ENCODE measurements at places on chromosomes 6 and 20. TPM values are rescaled to one million over a fixed set of nuclear protein-coding genes. Genes with fewer than 3 reads are reported as not detected.

DNA sequence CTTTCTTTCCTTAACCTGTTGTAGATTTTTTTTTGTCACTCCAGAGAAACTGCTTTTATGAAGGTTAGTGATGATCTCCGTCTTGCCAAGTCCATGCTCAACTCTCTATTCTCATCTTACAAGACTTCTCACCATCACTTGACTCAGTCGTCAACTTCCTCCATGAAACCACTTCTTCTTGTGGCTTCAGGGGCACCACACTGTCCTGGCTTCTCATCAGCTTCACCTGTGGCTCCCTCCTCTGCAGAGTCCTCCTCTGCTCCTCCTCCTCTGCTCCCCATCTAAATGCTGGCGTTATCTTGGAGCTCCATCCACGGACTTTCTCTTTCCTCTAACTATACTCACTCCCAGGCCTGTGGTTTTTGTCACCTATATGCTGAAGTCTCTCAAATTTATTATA is 187.5 kb downstream of the BACH2 start:
- H3K36me3 ChIP-seq: no peaks in the 10 kb centered on the region
- DNase-seq: no peak
- no peaks in the 10 kb centered on the region for H3K27me3 ChIP-seq

- H3K27me3 ChIP-seq: peaks cover 15% of the 10 kb centered on the region
- no peaks in the 10 kb centered on the region for H3K36me3 ChIP-seq
- H3K4me3 ChIP-seq: no peak overlapping the region
- no peak for DNase-seq
Observed at GRCh38 chr20:57106030-57106682, 160.3 kb downstream of the BMP7 start.

DNA sequence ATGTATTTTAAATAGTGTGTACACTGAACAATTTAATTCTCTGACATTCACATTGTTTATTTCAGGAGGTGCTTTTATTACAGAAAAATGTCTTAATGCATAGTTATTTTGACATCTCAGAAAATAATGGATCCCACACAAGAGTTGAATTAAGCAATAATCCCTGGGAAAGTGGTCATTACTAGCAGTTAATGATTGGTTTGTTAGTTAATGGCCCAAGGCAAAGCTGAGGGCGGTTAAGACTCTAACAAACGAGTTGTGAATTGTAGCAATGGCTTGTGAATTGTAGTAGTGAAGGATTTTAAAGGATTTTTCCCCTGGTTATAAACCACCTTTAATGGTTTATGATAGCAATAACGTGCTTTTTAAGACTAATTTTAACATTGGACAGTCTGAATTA is 1316.0 kb upstream of the GJE1 start:
- no peaks in the 10 kb centered on the region for H3K27me3 ChIP-seq
- no peaks in the 10 kb centered on the region for H3K4me1 ChIP-seq
- no peaks in the 10 kb centered on the region for H3K36me3 ChIP-seq
- H3K27ac ChIP-seq: no peak overlapping the region
- DNase-seq: no peak

GRCh38 chr6:7727086-7727945 is 1.4 kb downstream of the BMP6 start:
- peaks cover 36% of the 10 kb centered on the region for H3K27me3 ChIP-seq
- no peak overlapping the region for H3K27ac ChIP-seq
- H3K36me3 ChIP-seq: no peaks in the 10 kb centered on the region
- peak overlapping the region; percentile 56 for H3K4me3 ChIP-seq

DNA sequence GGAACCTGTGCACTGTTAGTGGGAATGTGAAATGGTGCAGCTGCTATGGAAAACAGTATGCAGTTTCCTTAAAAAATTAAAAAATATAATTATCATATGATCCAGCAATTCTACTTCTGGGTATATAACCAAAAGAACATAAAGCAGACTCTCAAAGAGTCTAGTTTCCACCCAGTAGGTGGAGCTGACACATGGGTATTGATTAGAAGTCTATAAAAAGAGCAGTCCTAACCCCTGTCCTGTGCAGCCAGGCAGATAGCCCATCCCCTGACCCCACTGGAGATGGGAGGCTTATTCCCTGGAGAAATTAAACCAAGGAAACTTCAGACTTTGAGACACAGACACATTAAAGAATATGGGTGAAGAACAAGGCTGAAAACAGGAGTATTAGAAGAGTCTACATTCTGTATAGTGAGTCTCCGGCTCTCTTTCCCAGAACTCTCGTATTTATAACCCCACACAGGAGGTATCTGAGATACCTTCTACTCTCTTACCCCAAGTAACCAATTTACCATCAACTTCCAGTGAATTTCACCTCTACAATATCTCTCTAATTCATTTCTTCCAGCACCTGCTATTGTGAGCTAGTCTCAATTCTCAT is 92.3 kb downstream of the SEL1L2 start:
- no peak overlapping the region for H3K27ac ChIP-seq
- no peak for DNase-seq
- no peaks in the 10 kb centered on the region for H3K36me3 ChIP-seq
- H3K27me3 ChIP-seq: no peaks in the 10 kb centered on the region
- H3K4me3 ChIP-seq: no peak overlapping the region

DNA sequence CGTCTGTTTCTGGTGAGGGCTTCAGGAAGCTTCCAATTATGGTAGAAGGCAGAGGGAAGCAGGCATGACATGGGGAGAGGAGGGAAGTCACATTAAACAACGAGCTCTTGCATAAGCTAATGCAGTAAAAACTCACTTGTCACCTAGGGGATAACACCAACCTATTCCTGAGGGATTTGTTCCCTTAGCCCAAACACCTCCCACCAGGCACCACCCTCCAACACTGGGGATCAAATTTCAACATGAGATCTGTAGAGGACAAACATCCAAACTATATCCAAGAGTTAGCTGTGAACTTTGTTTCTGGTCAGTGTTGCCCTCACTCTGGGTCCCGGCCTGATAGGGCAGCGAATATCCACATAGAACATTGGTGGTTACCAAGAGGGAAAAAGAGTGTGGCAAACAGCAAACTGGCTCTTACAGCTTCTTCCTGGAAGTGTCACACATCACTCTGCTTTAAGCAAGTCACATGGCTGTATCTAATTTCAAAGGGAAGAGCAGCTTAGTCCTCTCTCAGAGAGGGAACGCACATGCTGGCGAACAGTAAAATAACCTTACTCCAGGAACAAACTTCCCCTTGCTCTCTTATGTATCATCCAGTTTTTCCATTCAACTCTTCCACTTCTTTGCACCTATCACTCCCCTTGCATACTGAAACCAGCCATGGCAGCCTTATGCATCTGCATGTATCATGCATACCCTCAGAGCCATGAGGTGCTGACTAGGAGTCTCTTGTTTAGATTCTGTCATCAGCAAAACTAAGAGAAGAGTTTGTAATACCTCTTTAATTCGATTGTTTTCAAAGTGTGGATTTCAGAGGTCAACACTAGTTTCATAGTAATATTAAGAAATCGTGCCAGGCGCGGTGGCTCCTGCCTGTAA is 4.8 kb upstream of the MOCS1 start:
- H3K27me3 ChIP-seq: no peaks in the 10 kb centered on the region
- no peak overlapping the region for H3K27ac ChIP-seq
- H3K4me3 ChIP-seq: no peak overlapping the region

- no peak for DNase-seq
- no peak overlapping the region for H3K27ac ChIP-seq
- H3K27me3 ChIP-seq: no peaks in the 10 kb centered on the region
- H3K36me3 ChIP-seq: no peaks in the 10 kb centered on the region
Observed at GRCh38 chr6:54971825-54972224, 125.3 kb downstream of the FAM83B start.

GRCh38 chr20:25418776-25419175 is 11.3 kb downstream of the GINS1 start:
- no peak overlapping the region for H3K4me3 ChIP-seq
- no peak overlapping the region for H3K27ac ChIP-seq
- H3K36me3 ChIP-seq: no peaks in the 10 kb centered on the region
- peak; percentile 9 for DNase-seq
- H3K4me1 ChIP-seq: peaks cover 5% of the 10 kb centered on the region

- no peak overlapping the region for H3K27ac ChIP-seq
- H3K36me3 ChIP-seq: no peaks in the 10 kb centered on the region
- DNase-seq: peak; percentile 62
- H3K4me1 ChIP-seq: no peaks in the 10 kb centered on the region
Observed at GRCh38 chr6:140879946-140880345, 1252.8 kb upstream of the GJE1 start.

Gene ELOVL2
- total RNA-seq: 4.6 TPM

Gene ACTL10
- 1.4 TPM for total RNA-seq

Gene OR2B6
- not detected for total RNA-seq

Gene COL11A2
- 1.3 TPM for total RNA-seq

Gene FERMT1
- 10.9 TPM for total RNA-seq

Gene HLA-DRA
- not detected for total RNA-seq

Gene IFT52
- total RNA-seq: 27.0 TPM

Gene MLIP
- total RNA-seq: 0.55 TPM

Data from astrocyte (in vitro differentiated cells and primary cell).